ENCODE measurements at places on chromosomes 3 and 15. TPM values are rescaled to one million over a fixed set of nuclear protein-coding genes. Genes with fewer than 3 reads are reported as not detected.

SEMA3F gene
- total RNA-seq = 10.2 TPM

GRCh38 chr15:42150219-42150970 lies 6.0 kb downstream of the PLA2G4F start:
- no peak overlapping the region for H3K4me3 ChIP-seq
- H3K4me1 ChIP-seq = peaks cover 40% of the 10 kb centered on the region
- no peak overlapping the region for H3K27ac ChIP-seq
- DNase-seq = no peak
- H3K27me3 ChIP-seq = no peaks in the 10 kb centered on the region

LRRIQ4 gene
- total RNA-seq = not detected

- no peak for DNase-seq
- no peaks in the 10 kb centered on the region for H3K27me3 ChIP-seq
- H3K36me3 ChIP-seq = no peaks in the 10 kb centered on the region
- no peak overlapping the region for H3K27ac ChIP-seq
- no peak overlapping the region for H3K4me3 ChIP-seq
Measured at GRCh38 chr3:71513081-71513480, 70.4 kb downstream of the FOXP1 start.
